Hindlimb muscle (tissue), 1 donor: ENCODE measurements at places on chromosomes 3 and 15. TPM values are rescaled to one million over a fixed set of nuclear protein-coding genes. Genes with fewer than 3 reads are reported as not detected.

- peak; percentile 32 for DNase-seq
These were observed 242.5 kb upstream of the TMCO5A start for GRCh38 chr15:37691911-37692310.

- DNase-seq = peak; percentile 71
These were observed at the start of gene SEMA3F for GRCh38 chr3:50154840-50155490. Gene SEMA3F (plus strand): TSS chr3:50155324. CDS start chr3:50159623, 4,299 bp downstream.

GRCh38 chr3:190666821-190667220 lies 152.9 kb downstream of the IL1RAP start:
- no peak for DNase-seq

GRCh38 chr3:151558661-151559060 lies 97.8 kb upstream of the IGSF10 start:
- no peak for DNase-seq

- no peak for DNase-seq
These were observed 184.1 kb downstream of the MECOM start for GRCh38 chr3:169479314-169479939.

DNA sequence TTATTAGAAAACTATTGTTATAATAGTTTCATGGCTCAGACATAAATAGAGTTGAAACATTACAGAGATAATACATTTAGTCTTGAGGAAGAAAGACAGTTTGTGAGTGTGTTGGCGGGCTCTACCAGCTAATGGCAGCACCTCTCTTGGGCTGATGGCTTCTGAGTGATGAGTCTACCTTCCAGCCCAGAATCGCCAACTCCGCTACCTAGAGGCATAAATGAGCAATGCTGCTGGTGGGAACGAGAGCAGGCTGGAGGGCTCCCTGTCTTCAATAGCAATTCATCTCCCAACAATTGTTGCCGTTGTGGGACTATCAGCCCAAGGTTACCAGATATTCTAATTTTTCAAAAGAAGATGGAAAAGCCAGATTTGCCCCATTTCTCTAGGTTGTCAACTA lies 388.7 kb downstream of the FOXP1 start:
- no peak for DNase-seq

DNA sequence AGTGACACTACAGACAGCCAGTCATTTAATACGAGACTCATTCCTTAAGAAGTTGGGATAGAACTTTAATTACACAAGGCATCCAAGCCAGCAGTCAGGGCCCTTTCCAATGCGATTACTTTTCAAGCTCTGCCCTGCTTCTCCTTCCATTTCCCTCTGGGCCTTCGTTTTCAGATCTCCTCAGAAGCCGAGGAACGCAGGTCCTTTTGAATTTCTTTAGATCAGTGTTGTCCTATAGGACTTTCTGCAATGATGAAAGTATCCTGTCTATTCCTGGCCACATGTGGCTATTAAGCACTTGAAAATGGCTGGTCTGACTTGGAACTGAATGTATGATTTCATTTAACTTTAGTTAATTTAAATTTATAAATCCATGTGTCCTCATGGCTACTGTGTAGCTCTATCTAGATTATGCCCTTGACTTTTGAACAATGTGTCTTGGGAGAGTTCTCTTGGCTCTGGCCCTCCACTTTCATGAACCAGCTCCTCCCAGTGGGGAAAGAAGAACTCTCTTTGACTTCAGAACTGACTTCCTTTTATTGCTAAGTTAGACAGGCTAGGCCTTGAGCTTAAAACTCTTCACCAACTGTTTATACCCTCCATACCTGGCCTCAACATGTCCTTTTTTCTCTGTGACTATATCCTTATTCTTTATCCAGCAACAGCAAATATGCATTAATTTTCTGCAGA lies 22.6 kb downstream of the TGFBR2 start:
- no peak for DNase-seq

DNA sequence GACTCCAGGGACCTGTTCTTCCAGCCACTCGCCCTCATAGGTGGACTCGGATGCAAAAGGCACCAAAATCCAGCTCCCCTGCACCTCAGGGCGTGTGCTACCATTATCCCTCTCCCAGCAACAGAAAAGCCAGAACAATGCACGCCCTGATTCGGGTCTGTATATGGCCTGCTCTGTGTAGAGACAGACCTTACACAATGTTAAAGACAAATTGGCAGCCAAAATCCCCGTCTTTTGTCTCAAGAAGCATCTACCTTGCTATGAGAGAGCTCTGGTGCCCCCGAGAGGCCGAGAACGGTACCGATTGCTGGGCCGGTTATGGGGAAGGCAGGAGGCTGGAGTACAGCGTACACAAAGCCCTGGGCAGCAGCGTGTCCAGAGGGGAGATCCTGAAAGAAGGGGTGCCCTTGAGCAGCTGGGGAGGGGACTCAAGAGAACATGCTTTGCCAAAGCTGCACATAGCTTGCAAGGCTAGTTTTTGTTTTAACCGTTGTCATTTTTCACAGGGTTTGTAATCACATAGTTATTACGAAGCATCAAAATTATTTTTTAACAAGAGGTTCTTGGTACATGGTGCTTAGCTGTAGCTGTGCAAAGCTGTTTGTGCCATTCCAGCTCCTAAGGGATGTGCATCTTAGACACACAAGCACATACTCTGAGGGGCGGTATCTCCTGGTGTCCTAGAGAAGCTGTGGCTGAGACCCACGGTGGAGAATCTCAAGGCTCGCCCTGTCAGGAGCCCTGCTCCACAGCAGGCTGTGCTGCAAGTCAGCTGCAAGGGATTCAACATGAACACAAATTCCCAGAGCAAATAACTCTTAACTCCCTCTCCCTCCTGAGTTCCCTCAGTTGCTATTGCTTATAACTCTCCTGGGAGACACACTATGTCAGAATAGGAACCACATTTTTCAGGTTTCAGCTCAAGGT lies 461.5 kb upstream of the PPP2R3A start:
- DNase-seq = peak; percentile 42

GRCh38 chr15:74422652-74423430 lies 10.9 kb downstream of the SEMA7A start:
- DNase-seq = no peak

- DNase-seq = no peak
These were observed 1.6 kb downstream of the SKOR1 start for GRCh38 chr15:67826717-67827561.

GRCh38 chr15:47897525-47897924 lies 180.2 kb downstream of the SEMA6D start:
- DNase-seq = no peak

DNA sequence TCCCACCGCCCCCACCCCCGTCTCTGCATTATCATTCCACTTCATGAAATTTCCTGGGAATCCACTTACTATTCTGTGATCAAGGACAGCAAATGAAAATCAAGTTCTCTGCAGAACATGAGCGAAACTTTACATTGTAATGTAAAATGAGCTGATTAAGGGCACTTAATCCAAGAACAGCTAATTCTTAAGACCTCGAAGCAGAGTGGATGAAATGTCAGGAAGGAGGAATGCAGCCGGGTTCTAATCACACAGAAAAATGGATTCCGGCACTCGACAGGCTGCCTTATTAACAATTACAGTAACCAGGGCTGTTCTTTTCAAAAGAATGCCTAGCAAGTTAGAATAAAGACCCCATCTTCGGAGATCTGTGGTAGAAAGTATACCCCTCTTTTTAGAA lies 57.5 kb downstream of the RFTN1 start:
- DNase-seq = no peak

GRCh38 chr15:79101866-79102581 lies 11.4 kb upstream of the RASGRF1 start:
- no peak for DNase-seq

- DNase-seq = no peak
These were observed 156.8 kb downstream of the WNT5A start for GRCh38 chr3:55330355-55330754.

DNA sequence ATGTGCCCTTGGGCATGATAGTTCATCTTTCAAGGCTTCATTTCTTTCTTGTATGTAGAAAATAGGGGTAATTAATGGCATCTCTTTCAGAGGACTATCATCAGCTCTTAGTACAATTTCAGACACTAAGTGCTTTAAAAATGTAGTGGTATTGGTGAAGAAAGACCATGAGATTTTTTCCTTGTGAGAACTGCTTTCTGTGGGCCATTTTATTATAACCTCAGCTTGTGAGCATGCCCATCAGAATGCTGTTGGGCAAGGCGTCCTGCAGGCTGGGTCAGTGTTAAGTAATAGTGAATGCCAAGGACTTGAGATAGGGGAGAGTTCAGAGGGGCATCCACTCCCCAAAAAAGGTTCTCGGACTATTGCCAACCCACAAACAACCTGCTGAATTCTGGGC lies 187.9 kb downstream of the GHSR start:
- no peak for DNase-seq

DNA sequence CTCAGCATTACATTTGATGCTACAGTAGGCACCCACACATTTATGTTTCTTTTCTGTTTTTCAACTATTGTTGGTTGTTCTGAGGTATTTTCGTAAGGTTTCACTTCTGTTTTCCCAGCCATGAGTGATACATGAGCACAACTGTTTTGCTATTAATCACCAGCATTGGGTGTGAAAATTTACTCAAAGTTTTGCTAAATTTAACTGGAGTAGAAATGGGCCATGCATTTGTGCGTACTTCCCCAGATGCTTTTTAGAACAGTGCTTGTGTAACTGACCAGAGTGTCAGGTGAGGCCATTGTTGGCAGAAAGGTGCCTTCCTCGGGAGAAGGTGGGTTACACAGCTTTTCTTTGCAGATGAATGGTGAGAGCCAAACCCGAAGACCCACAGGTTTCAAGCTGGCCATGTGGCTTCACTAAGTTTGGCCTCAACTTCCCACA lies 70.4 kb downstream of the ST6GAL1 start:
- no peak for DNase-seq

DNA sequence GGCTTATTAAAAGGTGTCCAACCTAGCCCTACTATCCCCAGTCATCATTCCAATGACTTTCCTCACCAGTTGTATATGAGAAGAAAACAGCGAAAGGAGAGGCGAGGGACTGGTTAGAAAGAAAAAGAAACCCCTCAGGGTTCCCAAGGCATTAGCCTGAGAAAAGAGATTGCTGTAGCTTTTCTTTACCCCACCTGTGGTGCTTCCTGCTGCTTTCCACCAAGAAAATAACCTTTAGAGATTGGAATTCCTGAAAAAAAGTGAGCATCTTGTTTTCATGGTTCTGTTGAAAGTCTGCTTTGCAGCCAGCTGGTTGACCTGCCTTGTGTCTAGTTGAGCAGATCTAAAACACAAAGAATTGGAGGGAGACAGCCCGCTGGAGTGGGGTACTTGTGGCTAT lies 196.4 kb downstream of the CADPS start:
- DNase-seq = no peak

- DNase-seq = no peak
These were observed 57.4 kb upstream of the TMEM158 start for GRCh38 chr3:45283471-45283870.

DNA sequence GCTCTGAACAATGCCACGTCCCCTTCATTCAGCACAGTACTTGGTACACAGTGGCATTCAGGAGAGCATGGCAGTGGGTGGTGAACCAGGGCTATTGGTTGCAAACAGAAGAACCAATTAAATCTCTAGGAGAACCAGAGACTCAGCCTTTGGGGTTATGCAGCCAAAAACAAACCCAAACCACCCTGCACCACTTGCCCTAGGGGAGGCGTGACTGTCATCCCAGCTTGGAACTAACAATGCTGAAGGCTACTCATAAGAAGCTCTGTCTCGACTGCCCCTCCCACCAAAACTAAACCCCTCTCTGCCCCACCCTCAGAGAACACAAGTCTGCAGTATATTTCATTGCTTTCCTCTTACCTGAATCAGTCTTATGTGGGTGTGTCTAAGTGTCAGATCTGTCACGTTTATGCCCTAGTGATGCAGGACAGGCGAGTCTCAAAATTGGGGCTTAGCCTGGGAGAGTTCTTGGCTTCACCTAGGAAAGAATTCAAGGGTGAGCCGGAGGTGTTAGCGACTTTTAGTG lies 15.2 kb upstream of the KLHL40 start:
- no peak for DNase-seq

- DNase-seq = no peak
These were observed 29.2 kb upstream of the UMPS start for GRCh38 chr3:124700880-124701684.

DNA sequence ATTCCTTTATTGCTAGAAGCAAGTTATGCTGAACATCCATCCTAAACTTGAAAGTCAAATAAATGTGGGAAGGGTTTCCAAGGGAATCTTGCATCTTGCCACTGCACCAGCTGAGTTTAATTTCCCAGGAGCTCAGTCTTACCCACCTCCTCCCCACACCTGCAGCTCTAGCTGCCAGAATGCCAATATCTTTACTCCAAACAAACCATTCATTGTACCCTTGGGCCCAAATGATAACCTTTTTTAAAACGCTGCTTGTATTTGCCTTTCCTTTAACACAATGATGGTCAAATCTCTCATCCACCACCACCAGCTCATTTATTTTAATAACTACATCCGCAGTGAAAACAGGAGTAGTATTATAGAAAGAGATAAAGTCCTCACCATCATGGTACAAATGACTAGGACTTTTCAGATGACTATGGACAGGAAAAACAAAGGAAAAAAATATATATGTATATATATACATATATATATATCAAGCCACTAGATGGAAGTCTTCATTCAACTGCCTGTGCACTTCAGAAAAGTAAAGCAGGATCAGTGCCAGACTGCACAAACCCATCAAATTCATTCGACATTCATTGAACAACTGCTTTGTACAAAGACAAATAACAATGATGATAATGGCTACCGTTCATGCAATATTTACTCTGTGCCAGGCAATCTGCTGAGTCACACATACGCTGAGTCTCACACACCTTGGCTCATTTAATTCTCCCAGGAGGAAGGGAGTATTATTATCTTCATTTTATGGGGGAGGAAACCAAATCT lies 44.0 kb downstream of the BFSP2 start:
- DNase-seq = no peak

- no peak for DNase-seq
These were observed 96.5 kb upstream of the MYO5C start for GRCh38 chr15:52392008-52392687.

DNA sequence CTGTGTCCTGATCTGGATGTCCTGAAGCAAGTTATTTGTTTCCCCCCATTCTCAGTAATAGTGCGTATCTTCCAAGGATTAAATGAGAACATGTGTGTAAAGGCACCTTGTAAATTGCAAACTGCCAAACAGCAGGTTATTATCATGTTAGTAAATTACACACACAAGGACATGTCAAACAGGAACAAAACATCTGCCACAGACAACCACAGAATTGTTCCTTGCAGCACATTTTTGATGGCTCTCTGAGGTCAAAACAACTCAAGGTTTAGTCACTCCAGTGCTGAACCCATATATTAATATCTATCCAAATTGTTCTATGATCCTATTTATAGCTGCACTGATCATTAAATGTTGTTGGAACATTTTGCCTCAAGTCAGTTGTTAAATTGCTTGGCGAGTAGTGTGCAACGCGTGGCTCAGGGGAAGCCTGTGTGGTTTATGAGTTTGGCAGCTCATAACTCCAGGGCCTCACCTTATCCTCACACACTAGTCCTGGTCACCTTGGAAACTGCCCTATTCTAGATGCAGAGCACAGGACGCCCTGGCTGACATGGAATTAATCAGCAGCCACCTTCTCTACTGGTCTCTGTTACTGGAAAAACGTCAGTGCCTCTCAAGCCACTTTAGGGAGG lies 46.3 kb upstream of the CDV3 start:
- DNase-seq = peak; percentile 46

GRCh38 chr15:71541746-71542145 lies 268.6 kb upstream of the NR2E3 start:
- DNase-seq = no peak

CACNA1D gene
- 1.0 TPM for polyA plus RNA-seq

CFAP161 gene
- polyA plus RNA-seq = 0.32 TPM

CHDH gene
- 0.97 TPM for polyA plus RNA-seq

MYZAP gene
- 2.7 TPM for polyA plus RNA-seq

SCN5A gene
- 4.1 TPM for polyA plus RNA-seq

ECT2 gene
- polyA plus RNA-seq = 12.1 TPM

MEX3B gene
- 13.3 TPM for polyA plus RNA-seq

CADPS gene
- polyA plus RNA-seq = 1.4 TPM

GHSR gene
- polyA plus RNA-seq = not detected

UNC13C gene
- polyA plus RNA-seq = 4.8 TPM
